Thoracic aorta (tissue), 2 donors: ENCODE measurements at places on chromosomes 1 and 21. TPM values are rescaled to one million over a fixed set of nuclear protein-coding genes. Genes with fewer than 3 reads are reported as not detected.

DNA sequence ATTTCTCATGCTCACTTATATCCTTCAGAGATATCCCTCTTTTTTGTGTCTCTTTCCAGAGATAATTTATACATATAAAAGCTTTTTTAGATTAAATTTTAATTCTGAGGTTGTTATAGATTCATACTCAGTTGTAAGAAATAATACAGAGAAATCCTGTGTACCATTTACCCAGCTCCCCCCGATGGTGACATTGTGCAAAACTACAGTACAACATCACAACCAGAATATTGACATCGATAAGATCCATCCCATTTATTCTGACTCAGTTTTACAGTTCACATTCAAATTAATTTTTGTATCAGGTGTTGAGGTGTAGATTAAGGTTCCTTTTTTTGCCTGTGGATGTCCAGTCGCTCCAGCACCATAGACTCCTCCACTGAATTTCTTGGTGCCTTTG lies 14.3 kb downstream of the DMRTB1 start:
- H3K4me3 ChIP-seq: no peak overlapping the region
- H3K27me3 ChIP-seq: no peaks in the 10 kb centered on the region
- no peak overlapping the region for H3K27ac ChIP-seq
- DNase-seq: no peak

The CRB1 gene
- not detected for total RNA-seq

The DDAH1 gene
- 30.5 TPM for total RNA-seq

- peaks cover 5% of the 10 kb centered on the region for H3K36me3 ChIP-seq
- H3K4me1 ChIP-seq: no peaks in the 10 kb centered on the region
- no peak for DNase-seq
- H3K27ac ChIP-seq: no peak overlapping the region
- no peaks in the 10 kb centered on the region for H3K27me3 ChIP-seq
These were observed 48.6 kb downstream of the MDM4 start for GRCh38 chr1:204564835-204565234.

The ACTL8 gene
- not detected for total RNA-seq

The TDRD5 gene
- not detected for total RNA-seq

The ADAMTS5 gene
- 5.8 TPM for total RNA-seq

DNA sequence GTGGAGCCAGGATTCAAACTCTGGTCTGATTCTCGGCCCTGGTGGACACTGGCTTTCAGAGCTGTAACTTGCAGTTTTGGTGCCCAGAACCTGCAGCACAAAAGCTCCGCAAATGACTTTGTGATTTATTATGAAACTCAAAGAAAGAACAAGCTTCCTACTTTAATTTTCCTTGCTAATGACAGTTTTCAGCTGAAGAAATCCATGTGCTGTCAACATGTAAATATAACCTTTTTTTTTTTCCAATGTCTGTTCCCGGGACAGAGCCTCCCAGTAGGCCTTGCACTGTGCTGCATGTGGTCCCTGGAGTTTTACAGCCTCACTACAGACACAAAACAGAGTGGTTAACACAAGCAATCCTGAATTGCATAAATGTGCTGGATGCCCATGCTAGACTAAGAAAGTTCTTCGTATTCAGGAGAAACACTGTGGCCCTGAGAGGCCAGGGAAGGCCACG lies 62.3 kb upstream of the ANGPTL1 start:
- peaks cover 22% of the 10 kb centered on the region for H3K4me1 ChIP-seq
- no peak for DNase-seq
- peak overlapping the region; percentile 88 for H3K27ac ChIP-seq
- no peaks in the 10 kb centered on the region for H3K36me3 ChIP-seq
- H3K27me3 ChIP-seq: no peaks in the 10 kb centered on the region

GRCh38 chr1:25875154-25875855 lies at the start of gene PAQR7:
Gene PAQR7 (minus strand): TSS chr1:25875708. CDS start chr1:25863839, 11,869 bp downstream.
- H3K4me1 ChIP-seq: peaks cover 33% of the 10 kb centered on the region
- no peak for DNase-seq

The KCNJ9 gene
- total RNA-seq: not detected

- H3K27me3 ChIP-seq: no peaks in the 10 kb centered on the region
- peak within 1 kb of the TSS; percentile 84 for H3K27ac ChIP-seq
- H3K4me3 ChIP-seq: peak within 1 kb of the TSS; percentile 76
- DNase-seq: no peak
- H3K4me1 ChIP-seq: peaks cover 16% of the 10 kb centered on the region
These were observed at the start of gene PLEKHM2 for GRCh38 chr1:15684042-15684461. Gene PLEKHM2 (plus strand): TSS chr1:15684320. CDS start chr1:15684559, 239 bp downstream.

The NCF2 gene
- total RNA-seq: 21.7 TPM

The SH2D2A gene
- total RNA-seq: 0.81 TPM

- H3K4me3 ChIP-seq: no peak overlapping the region
- no peaks in the 10 kb centered on the region for H3K27me3 ChIP-seq
- H3K27ac ChIP-seq: no peak overlapping the region
These were observed 29.1 kb upstream of the F13B start for GRCh38 chr1:197096137-197096536.

GRCh38 chr1:232435729-232436128 lies 194.2 kb downstream of the SIPA1L2 start:
- no peaks in the 10 kb centered on the region for H3K27me3 ChIP-seq
- no peak overlapping the region for H3K27ac ChIP-seq
- DNase-seq: no peak
- H3K36me3 ChIP-seq: peaks cover 5% of the 10 kb centered on the region

The SLC6A9 gene
- total RNA-seq: 15.0 TPM

The S100B gene
- 4.7 TPM for total RNA-seq

- no peak overlapping the region for H3K27ac ChIP-seq
- H3K36me3 ChIP-seq: no peaks in the 10 kb centered on the region
- no peaks in the 10 kb centered on the region for H3K27me3 ChIP-seq
- no peak for DNase-seq
These were observed 9.0 kb downstream of the TSACC start for GRCh38 chr1:156347331-156347730.

The MXRA8 gene
- total RNA-seq: 239 TPM

DNA sequence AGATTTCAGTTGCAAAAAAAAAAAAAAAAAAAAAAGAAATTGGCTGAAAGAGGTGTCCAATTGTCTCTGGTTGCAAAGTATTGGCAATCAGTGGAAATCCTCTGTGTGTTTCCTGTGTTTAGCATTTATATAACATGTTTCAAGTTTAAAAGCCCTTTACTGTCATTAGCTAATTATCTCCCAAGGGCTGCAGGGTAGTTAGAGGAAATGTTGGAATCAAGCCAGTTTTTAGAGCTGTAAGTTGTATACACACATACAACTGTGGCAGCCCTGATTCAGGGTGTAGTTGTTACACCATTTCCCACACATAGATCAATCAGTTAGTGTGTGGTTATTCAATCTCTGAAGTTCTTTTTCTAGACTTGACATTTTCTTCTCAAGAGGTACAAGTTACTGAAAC lies 8.9 kb upstream of the ZNF326 start:
- H3K36me3 ChIP-seq: no peaks in the 10 kb centered on the region
- H3K27me3 ChIP-seq: no peaks in the 10 kb centered on the region
- no peak overlapping the region for H3K4me3 ChIP-seq
- H3K27ac ChIP-seq: no peak overlapping the region

- DNase-seq: no peak
- H3K4me3 ChIP-seq: no peak overlapping the region
- H3K27ac ChIP-seq: no peak overlapping the region
- no peaks in the 10 kb centered on the region for H3K36me3 ChIP-seq
- H3K27me3 ChIP-seq: no peaks in the 10 kb centered on the region
These were observed 48.5 kb downstream of the BACE2 start for GRCh38 chr21:41216486-41216885.

- H3K27ac ChIP-seq: no peak overlapping the region
- H3K27me3 ChIP-seq: no peaks in the 10 kb centered on the region
- H3K36me3 ChIP-seq: no peaks in the 10 kb centered on the region
- no peak overlapping the region for H3K4me3 ChIP-seq
- no peaks in the 10 kb centered on the region for H3K4me1 ChIP-seq
These were observed 54.2 kb downstream of the SLC2A1 start for GRCh38 chr1:42904434-42904833.

The TEX38 gene
- total RNA-seq: not detected

DNA sequence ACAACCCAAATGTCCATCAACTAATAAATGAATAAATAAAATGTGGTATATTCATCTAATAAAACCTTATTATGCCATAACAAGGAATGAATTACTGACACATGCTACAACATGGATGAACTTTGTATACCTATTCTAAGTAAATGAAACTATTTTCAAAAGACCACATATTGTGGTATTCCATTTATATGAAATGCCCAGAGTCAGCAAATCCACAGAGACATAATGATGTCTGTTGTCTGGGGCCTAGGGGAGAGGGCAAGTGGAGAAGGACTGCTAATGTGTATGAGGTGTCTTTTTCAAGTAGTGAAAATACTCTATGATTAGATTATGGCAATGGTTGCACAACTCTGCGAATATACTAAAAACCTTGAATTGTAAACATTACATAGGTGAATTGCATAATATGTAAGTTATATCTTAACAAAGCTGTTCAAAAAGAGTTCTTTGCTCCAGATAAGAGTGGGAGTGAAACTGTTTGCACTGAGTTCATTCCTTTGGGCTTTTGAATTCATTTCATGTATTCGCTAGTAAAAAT lies 464.2 kb downstream of the NUF2 start:
- DNase-seq: no peak
- no peak overlapping the region for H3K27ac ChIP-seq
- H3K36me3 ChIP-seq: no peaks in the 10 kb centered on the region
- H3K4me1 ChIP-seq: no peaks in the 10 kb centered on the region

DNA sequence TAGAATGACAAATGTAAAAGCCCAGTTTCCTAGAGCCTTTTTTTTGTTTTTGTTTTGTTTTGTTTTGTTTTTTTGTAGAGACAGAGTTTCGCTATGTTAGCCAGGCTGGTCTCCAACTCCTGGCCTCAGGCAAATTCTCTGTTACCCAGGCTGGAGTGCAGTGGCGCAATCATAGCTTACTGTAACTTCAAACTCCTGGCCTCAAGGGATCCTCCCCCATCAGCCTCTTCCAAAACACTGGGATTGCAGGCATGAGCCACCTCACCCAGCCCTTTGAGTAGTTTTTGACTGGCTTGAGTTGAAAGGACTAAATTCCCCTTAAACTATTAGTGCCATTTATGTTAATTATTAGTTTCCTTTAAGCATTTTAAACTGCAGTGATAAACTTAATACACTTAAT lies 28.8 kb upstream of the ZBTB18 start:
- no peaks in the 10 kb centered on the region for H3K36me3 ChIP-seq
- H3K4me3 ChIP-seq: no peak overlapping the region
- H3K27me3 ChIP-seq: no peaks in the 10 kb centered on the region
- no peak for DNase-seq
- H3K4me1 ChIP-seq: no peaks in the 10 kb centered on the region
